ENCODE measurements at places on chromosomes 6 and 20. TPM values are rescaled to one million over a fixed set of nuclear protein-coding genes. Genes with fewer than 3 reads are reported as not detected.

GRCh38 chr20:16098890-16099639 lies 474.2 kb downstream of the KIF16B start:
- DNase-seq, result no peak

The MLN gene
- total RNA-seq, result not detected

The CD93 gene
- total RNA-seq, result 104 TPM

The PI16 gene
- total RNA-seq, result 1.7 TPM

The WFDC8 gene
- total RNA-seq, result not detected

The HTR1E gene
- not detected for total RNA-seq

The KIAA0408 gene
- total RNA-seq, result 2.7 TPM

The FUCA2 gene
- 68.6 TPM for total RNA-seq

The OOEP gene
- 0.35 TPM for total RNA-seq

The GPX5 gene
- not detected for total RNA-seq

Measured in kidney (tissue), 22 donors.